ENCODE measurements at places on chromosomes 1 and 21.

GRCh38 chr1:223706077-223706973 lies 6.0 kb upstream of the CAPN2 start:
- DNase-seq = no peak

DNA sequence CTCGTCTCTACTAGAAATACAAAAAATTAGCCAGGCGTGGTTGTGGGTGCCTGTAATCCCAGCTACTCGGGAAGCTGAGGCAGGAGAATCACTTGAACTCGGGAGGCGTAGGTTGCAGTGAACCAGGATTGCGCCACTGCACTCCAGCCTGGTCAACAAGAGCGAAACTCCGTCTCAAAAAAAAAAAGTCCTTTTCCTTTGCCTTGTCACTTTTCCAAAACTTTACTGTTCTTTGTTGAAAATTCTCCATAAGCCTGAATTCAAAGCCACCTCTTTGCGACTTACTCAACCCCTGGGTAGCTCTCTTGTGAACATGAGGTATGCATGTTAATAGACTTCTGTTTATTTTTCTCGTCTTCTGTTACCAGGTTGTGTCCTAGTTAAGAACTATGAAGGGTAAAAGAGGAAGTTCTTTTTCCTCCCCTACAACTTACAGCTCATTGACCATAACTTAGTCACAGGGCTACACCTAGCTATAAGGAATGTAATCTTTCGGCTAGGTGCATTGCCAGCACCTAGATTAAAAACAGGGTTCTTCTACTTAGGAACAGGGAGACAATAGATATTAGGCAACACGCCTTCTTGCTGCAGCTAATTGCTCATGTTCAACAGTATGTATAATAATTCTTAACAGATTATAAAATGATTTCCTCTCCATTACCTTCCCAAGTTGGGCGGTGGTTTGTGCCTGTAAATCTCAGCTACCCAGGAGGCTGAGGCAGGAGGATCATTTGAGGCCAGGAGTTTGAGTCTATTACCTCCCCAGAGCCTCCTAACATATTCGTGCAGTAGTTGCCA lies 40.9 kb downstream of the PTAFR start:
- DNase-seq = no peak

DNA sequence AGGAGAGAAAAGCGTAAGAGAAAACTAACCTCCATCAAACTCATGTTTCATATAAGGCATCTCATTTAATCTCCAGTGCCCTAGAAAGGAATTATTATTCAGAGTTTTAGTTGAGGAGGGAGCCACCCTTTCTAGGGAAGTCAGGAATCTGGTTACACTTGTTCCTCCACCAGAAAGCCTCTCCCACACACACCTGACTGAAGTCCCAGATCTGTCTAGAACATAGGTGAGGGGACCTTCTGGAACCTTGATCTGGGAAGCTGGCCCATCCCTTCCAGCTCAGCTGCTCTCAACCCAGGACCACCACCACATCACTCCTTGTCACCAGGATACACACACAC lies 1.9 kb upstream of the DENND2D start:
- DNase-seq = no peak

GRCh38 chr1:44934791-44935190 lies 51.6 kb downstream of the EIF2B3 start:
- no peak for DNase-seq

All from stimulated activated CD4-positive, alpha-beta T cell treated with anti-CD3 and anti-CD28 coated beads, Interleukin-12 subunit alpha, Interleukin-12 subunit beta, amount 100 ng/mL, for 24 hours (primary cell).